ENCODE measurements at places on chromosomes 3 and 15.

GRCh38 chr15:50881121-50882048, 27.1 kb upstream of the AP4E1 start:
- peak; percentile 15 for ATAC-seq

DNA sequence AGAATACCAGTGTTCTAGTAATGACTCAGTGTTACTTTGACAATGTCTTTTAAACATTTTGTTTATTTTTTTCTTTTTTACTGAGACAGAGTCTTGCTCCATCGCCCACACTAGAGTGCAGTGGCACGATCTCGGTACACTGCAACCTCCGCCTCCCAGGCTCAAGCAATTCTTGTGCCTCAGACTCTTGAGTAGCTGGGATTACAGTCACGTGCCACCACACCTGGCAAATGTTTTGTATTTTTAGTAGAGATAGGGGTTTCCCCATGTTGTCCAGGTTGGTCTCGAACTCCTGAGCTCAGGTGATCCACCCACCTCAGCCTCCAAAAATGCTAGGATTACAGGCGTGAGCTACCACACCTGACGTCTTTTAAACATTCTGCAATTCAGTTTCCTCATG, 15.7 kb downstream of the AQR start:
- ATAC-seq = no peak

DNA sequence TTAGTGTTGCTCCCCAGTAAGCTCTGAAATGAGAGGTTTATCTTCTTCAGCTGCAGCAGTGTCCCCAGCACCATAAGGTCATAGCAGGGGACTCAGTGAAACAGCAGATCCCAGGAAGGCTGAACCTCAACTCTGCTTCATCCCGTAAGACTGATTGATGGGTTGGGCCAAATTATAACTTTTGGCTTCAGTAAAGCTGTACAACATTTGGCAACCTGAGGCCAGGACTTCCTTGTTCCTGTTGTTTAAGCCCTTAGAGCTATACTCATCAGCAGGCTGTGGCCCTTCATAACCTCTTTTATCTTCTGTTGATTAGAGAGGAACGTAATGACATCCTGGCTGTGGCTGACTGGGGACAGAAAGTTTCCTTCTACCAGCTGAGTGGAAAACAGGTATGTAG, 29.0 kb downstream of the IFT122 start:
- peak; percentile 27 for ATAC-seq

- ATAC-seq = no peak
Observed at GRCh38 chr3:72099326-72100079, 314.6 kb upstream of the PROK2 start.

GRCh38 chr3:117756563-117756962, 1047.0 kb downstream of the TUSC7 start:
- no peak for ATAC-seq

- ATAC-seq = no peak
Observed at GRCh38 chr15:99857836-99858235, 124.6 kb upstream of the LYSMD4 start.

- no peak for ATAC-seq
Observed at GRCh38 chr3:196486263-196486662, 17.3 kb downstream of the RNF168 start.

GRCh38 chr3:112688085-112688769, 47.3 kb upstream of the CCDC80 start:
- ATAC-seq = no peak

All from activated CD4-positive, CD25-positive, alpha-beta regulatory T cell treated with anti-CD3 and anti-CD28 coated beads, Interleukin-2, amount 50 U/mL, for 24 hours (primary cell).